ENCODE measurements at places on chromosomes 2 and 18.

DNA sequence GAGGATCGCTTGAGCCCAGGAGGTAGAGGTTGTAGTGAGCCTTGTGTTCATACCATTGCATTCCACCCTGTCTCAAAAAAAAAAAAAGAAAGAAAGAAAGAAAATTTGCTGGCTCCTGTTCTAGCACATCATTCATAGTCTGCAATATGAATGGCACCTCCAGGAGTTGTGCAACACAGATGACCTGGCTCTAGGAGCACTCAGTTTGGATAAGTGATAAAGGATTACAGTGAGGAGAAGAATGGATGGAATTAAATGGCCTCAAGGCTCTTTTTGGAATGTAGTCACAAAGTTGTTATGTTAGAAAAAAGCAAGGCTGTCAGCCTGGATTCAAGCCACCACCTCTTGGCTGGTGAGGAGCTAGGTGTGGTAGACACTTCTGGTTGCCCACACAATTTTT, 21.5 kb upstream of the SPRED2 start:
- DNase-seq: no peak

DNA sequence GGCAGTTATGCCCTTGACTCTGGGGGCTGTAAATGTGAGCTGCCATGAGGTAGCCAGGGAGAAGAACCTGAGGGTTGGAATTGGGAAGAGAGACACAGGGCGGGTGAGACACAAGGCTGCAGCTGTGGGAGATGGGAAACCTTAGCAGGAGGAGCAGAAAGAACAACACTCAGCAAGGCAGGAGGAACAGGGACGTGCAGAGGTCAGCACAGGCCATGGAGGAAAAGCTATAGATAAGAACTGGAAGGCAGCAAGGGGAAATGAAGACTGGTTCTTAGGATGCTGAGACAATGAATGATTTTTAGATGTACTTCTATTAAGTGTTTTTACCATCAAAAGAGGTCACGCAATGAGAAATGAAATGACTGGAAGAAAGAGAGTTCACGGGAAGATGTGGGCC, 80.2 kb downstream of the USP40 start:
- no peak for DNase-seq

- no peak for DNase-seq
Measured at GRCh38 chr2:144503242-144503641, 16.7 kb downstream of the ZEB2 start.

- DNase-seq: no peak
Measured at GRCh38 chr2:168912901-168913369, 11.8 kb downstream of the G6PC2 start.

- DNase-seq: no peak
Measured at GRCh38 chr2:169001116-169001815, 29.9 kb downstream of the ABCB11 start.

GRCh38 chr18:66432636-66433035, 171.3 kb downstream of the CDH19 start:
- no peak for DNase-seq

- DNase-seq: no peak
Measured at GRCh38 chr2:214379227-214379626, 31.6 kb upstream of the VWC2L start.

DNA sequence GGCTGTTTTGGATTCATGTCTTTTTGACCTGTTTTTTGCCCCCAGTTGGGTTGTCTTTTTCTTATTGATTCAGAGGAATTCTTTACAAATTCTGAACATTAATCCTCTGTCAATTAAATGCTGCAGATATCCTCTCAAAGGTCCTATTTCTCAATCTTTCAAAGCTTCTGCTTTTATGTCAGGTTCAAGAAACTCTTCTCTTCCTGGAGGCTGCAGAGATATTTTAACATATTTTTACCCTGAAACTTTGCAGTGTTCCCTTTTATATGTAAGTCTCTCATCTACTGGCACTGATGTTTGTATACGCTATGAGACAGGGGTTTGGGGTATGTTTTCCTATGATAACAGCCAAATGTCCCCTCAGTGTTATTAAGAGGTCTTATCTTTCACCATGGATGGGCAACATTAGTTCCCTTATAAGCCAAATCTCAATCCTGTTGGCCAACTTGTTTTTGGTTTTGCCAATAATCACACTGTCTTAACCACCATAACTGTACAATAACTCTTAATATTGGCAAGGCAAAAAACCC, 159.3 kb downstream of the HDAC4 start:
- no peak for DNase-seq

DNA sequence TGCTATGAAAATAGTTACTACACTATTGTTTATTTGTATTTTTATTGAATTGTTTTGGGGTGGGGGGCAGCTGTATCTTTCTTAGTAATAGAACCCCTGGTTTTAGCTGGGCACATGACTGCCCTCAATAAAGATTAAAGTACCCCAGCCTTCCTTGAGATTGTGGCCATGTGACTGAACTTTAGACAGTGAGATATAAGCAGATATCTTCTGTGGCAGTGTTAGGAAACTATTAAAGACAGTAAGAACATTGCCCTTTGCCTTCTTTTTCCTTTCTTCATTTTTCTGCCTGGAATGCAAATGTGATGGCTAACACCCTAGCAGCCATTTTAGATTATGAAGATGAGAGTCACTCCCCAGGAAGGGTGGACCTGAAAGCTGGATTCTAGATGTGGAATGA, 47.9 kb upstream of the AKAIN1 start:
- no peak for DNase-seq

DNA sequence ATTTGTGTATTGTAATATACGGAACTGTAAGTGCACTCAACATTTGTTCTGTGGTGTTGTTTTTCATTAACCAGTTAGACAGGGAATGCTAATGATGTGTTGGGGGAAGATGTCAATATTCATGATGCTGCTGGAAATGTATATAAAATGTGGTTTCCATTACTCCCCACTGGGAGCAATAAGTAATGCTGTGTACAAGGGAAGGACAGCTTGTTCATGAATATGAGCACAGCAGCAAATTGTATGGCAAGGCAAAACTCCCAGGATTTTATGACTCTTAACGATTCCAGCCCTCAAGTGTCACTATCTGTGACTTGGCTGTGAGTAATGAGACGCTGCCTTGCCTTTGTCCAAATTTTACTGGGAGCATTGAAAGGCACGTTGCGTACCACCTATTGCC, 312.4 kb upstream of the DDX18 start:
- no peak for DNase-seq

DNA sequence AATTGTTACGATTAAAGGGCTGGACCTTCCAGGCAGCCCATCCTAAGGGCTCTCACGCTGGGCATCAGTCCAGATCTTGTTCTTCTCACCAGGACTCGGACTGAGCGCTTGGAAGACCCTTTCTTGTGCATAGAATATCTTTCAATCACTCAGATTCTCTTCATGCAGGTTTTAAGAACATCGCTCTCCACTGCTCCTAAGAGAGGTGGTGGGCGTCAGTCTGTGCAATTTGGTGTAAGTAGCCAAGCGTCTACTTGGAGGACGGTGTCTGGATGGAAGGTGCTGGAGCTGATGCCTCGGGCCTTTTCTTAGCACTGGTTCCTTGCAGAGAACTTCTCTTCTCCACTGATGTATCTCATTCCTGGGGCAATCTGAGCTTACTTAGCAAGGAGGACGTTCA, 68.7 kb downstream of the ASB1 start:
- no peak for DNase-seq

DNA sequence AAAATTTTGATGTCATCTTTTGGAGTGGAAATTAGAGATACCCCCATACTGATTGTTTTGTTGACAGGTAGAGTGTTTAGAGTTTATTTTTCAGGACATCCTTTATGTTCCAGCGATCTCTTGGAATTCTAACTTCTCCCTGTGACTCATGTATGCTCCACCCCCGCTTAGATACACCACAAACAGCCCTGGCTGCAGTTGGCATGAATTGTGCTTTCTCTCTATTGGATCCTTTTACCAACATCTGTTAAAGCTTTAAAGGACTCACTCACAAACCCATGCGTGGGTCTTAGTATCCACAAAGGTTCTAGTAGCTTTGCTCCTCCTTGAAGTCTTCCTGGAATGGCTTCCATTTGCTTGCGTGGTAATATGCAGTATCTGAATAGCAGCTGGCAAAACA, 409.5 kb upstream of the POU3F3 start:
- DNase-seq: no peak

GRCh38 chr18:12283256-12283655, 24.8 kb upstream of the TUBB6 start:
- no peak for DNase-seq

- no peak for DNase-seq
Measured at GRCh38 chr2:200184748-200185627, 121.5 kb upstream of the SPATS2L start.

- no peak for DNase-seq
Measured at GRCh38 chr18:49178321-49178720, 227.6 kb upstream of the SMAD7 start.

- no peak for DNase-seq
Measured at GRCh38 chr2:24702800-24703199, 90.4 kb downstream of the PTRHD1 start.

DNA sequence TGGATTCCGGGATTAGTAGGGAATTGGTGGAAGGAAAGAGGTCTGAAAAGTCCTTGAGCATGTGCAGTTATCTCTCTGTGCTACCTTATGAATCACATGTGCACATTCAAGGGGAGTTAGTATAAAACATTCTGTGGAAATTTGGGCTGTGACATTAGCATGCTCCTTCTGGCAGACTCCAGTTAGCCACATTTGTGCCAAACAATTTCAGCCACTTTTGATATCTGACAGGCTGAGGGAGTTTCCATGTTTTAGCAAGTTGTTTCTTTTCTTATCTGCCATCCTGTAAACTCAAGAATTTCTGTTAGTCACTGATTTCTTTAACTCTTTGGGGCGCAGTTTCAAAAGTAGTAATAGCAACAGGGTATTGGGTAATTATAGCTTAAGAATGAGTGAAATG, 28.3 kb upstream of the GYPC start:
- no peak for DNase-seq

- no peak for DNase-seq
Measured at GRCh38 chr2:176669398-176670174, 400.3 kb downstream of the MTX2 start.

DNA sequence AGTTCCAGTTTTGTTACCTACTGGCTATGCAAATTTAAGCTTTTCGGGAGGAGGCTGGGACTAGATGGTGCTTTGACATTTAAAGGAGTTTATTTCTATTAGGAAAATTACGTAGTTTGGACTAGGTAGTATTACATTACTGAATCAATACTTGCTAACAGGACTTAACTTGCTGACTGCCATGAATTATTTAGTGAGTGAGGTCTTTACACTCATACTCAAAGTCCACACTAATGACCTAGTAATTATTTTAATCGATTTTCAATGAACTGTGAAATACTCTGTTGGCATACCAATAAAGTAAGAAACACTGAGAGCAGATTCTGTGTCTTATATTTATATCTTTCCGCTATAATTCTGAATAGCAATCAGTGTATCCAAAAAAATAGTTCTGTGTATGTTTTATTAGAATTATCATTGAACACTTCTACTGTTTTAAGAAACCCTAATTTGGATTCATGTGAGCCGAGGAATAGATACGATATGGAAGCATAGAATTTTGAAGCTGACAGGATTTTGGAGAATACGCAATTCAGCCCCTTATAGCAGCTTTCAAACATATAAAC, 55.0 kb downstream of the CHST9 start:
- no peak for DNase-seq

DNA sequence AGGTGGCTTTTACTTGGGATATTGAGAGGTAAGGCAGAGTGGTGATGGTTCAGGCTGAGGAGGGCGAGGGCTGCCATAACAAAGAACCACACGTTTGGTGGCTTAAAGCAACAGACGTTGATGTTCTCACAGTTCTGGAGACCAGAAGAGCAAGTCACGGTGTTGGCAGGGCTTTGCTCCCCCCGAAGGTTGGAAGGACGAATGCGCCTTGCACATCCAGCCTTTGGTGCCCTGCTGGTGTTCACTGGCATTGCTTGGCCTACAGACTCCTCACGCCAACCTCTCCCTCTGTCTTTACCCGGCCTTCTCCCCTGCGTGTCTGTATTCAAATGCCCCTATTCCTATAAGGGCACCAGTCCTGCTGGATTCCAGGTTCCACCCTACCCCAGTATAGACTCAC, 125.4 kb downstream of the TPO start:
- DNase-seq: no peak

DNA sequence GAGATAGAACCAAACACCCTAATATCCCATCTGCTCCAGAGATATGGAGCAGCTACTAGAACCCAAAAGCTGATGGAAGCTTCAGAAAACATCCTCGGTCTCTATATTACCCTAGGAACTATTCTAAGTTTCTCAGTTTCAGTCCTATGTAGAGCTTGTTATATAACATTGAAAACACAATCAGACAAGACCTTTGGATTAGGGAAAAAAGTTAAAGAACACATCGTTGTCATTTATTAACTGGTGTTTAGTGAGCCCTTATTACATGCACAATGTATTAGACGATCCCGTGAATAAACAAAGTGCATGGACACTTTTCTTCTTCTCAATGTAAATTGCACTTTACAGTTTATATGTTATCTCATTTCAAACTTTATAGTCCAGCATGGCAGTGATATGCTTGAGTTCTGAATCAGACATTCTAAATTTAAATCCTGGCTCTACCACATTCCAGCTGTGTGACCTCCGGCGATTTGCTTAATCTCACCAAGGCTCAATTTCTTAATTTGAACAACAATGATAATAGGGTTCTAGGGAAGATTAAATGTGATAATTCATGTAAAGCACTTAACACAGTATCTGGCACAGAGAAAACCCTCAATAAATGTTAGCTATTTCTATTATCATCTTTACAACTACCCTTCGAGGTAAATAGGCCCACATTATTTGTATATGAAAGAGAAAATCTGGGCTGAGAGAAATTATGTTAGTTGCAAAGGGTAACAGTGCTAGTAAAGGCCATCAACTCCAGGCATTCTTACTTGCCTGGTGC, 83.6 kb upstream of the PIK3C3 start:
- no peak for DNase-seq

GRCh38 chr2:150267651-150268415, 219.6 kb downstream of the RND3 start:
- DNase-seq: no peak

- peak; percentile 71 for DNase-seq
Measured at GRCh38 chr2:240433973-240434727, 1.3 kb upstream of the GPC1 start.

- no peak for DNase-seq
Measured at GRCh38 chr18:6810191-6810590, 80.7 kb downstream of the ARHGAP28 start.

GRCh38 chr2:225841314-225841713, 441.8 kb downstream of the NYAP2 start:
- DNase-seq: no peak

GRCh38 chr2:27652790-27653189, 10.6 kb downstream of the SUPT7L start:
- DNase-seq: no peak

GRCh38 chr2:215826838-215827441, 186.4 kb downstream of the MREG start:
- no peak for DNase-seq
